HFFc6 (cell line): ENCODE measurements at places on chromosomes 4 and X. TPM values are rescaled to one million over a fixed set of nuclear protein-coding genes. Genes with fewer than 3 reads are reported as not detected.

GRCh38 chr4:64584981-64585557 lies 175.8 kb upstream of the TECRL start:
- no peak for DNase-seq

MAGEA6 gene
- total RNA-seq = 0.18 TPM in 1 of 3 replicates, not detected in the others

- DNase-seq = no peak
Measured at GRCh38 chrX:152733261-152733975, at the start of the genes CSAG1 and MAGEA12. TSS of gene CSAG1 (minus strand) at chrX:152733721. CDS start at chrX:152732460, 1,261 bp downstream. TSS of gene MAGEA12 (plus strand) at chrX:152733757. CDS start at chrX:152736162, 2,405 bp downstream.

DNA sequence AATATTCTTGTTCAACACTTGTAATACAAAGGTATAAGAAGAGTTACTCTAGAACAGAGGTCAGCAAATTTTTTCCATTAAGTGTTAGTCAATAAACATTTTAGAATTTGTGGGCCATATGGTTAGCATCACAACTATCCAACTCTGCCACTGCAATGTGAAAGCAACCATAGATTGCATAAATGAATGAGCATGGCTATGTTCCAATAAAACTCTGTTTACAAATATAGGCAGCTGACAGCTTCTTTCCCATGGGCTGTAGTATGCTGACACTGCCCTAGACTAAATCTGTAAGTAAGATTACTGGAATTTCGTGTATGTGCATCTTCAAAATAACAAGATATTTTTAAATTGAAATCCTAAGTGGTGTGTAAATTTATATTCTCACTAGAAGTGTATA lies 73.7 kb downstream of the GABRA2 start:
- no peak for DNase-seq

DNA sequence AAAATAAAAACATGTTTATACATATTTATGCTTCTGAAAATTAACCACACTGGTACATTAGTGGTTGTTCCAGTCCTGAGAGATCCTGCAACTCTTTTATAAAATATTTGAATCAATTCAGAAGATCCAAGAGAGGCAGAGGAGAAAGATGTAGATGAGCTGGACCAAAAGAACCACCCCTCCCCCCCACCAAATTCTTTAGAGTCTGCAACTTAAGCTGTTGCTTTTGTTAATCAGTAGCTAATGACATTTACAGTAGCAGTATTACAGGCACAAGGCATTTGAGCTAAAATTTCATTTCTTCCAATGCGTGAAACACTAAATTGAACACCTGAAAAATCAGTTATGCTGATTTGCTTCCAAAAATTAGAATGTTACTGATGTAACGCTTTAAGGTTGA lies 61.5 kb downstream of the PDK3 start:
- DNase-seq = no peak

AFM gene
- total RNA-seq = not detected in 2 replicates

GRCh38 chr4:110653321-110654253 lies 30.7 kb upstream of the PITX2 start:
- DNase-seq = no peak

GLRA2 gene
- not detected in 3 replicates for total RNA-seq
